ENCODE measurements at places on chromosomes 3 and 15. TPM values are rescaled to one million over a fixed set of nuclear protein-coding genes. Genes with fewer than 3 reads are reported as not detected.

- no peaks in the 10 kb centered on the region for H3K4me1 ChIP-seq
- no peak for DNase-seq
- no peak overlapping the region for H3K4me3 ChIP-seq
Measured at GRCh38 chr3:52308308-52308707, 7.8 kb upstream of the DNAH1 start.

DNA sequence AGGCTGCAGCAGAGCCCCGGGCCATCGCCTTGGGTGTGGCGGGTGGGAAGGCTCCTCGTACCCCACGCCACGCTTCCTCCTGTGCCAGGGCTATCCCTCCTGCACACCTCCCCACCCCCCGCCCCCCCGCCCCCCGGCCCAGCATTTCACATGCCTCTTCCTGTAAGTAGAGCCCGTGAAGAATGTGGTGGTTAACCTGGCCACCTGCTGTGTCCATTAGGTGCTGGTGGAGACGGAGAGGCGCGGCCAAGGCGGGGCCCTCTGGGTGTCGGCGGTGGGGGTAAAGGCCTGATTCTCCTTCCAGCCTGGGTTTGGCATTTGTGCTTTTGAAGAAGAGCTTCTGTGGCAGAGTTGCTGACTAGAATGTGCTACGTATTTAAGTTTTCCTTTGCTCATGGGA lies 127.8 kb downstream of the CHDH start:
- H3K27ac ChIP-seq, result no peak overlapping the region
- H3K36me3 ChIP-seq, result no peaks in the 10 kb centered on the region
- H3K27me3 ChIP-seq, result peaks cover 17% of the 10 kb centered on the region
- no peak overlapping the region for H3K4me3 ChIP-seq
- H3K4me1 ChIP-seq, result no peaks in the 10 kb centered on the region

- no peaks in the 10 kb centered on the region for H3K36me3 ChIP-seq
- H3K4me3 ChIP-seq, result no peak overlapping the region
- DNase-seq, result no peak
- H3K4me1 ChIP-seq, result peaks cover 3% of the 10 kb centered on the region
- no peak overlapping the region for H3K27ac ChIP-seq
Measured at GRCh38 chr3:40337136-40338108, 27.9 kb downstream of the EIF1B start.

DNA sequence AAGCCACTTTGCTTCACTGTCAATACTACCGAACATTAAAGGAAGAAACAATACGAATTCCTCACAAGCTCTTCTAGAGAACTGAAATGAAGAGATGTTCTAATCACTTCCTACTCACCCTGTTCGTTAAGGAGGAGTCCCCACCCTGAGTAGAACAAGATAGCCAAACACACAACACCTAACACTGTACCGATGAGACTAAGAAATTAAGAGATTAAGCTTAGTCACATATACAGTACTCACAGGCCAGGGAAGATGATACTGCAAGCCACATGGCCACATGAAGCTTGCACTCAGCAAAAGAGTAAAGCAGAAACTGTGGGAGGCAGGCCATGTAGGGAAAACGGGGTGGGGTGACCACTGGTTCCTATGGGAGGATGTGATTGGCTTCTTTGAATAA lies 48.0 kb downstream of the CGGBP1 start:
- H3K4me3 ChIP-seq, result no peak overlapping the region
- H3K27ac ChIP-seq, result no peak overlapping the region
- H3K27me3 ChIP-seq, result no peaks in the 10 kb centered on the region

DNA sequence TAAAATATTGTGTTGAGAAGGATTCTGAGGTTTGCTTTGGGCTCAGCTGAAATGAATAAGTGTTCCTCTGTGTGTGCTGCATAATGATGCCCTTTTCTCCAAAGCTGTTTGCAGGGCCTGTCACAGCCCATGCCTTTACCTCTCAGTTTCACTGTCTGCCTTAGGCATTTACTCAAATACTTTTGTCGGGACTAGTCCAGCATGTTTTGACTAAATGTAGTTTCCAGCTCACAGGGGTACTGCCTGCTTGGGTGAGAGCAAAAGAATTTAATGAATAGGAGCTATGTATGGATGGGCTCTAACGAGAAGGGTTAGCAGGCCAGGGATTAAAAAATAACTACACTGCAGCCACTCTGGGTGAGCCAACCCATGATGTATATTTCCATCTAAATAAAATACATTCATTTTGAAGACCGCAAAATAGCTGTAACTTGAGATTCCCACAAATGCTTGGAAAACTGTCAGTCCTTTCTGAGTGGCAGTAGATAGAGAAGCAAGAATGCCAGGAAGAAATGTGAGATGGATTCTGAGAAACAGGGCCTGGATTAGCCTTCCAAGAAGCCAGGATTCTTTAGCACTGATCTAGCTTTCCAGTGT lies 549.2 kb upstream of the TBL1XR1 start:
- H3K27me3 ChIP-seq, result no peaks in the 10 kb centered on the region
- H3K4me3 ChIP-seq, result no peak overlapping the region
- H3K27ac ChIP-seq, result no peak overlapping the region
- DNase-seq, result no peak

GRCh38 chr15:60396100-60396499 lies 1.7 kb downstream of the ANXA2 start:
- H3K36me3 ChIP-seq, result peaks cover 32% of the 10 kb centered on the region
- peaks cover 30% of the 10 kb centered on the region for H3K4me1 ChIP-seq
- H3K27ac ChIP-seq, result no peak overlapping the region
- peak overlapping the region; percentile 98 for H3K4me3 ChIP-seq
- DNase-seq, result no peak
- H3K27me3 ChIP-seq, result no peaks in the 10 kb centered on the region

DNA sequence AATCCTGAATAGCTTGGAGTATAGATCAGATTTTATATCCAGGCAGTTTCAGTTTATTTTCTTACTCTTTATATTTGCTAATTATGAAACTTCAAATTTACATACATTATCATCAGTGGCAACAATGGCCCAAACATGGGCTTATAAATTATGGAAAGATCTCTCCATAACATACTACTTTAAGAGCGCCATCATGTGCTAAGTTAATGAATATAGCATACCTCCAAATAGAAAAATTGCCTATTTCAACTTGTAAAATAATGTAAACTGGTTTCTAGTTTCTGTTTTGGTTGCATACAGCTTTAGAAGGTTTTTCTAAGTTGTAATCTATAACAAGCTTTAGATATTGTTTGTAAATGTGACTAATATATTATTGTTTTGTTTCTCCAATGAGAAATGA lies 531.3 kb upstream of the UBE2E2 start:
- no peak overlapping the region for H3K4me3 ChIP-seq
- H3K27ac ChIP-seq, result no peak overlapping the region
- H3K27me3 ChIP-seq, result no peaks in the 10 kb centered on the region
- DNase-seq, result no peak

GRCh38 chr15:31333119-31333518 lies 6.5 kb downstream of the KLF13 start:
- no peak overlapping the region for H3K4me3 ChIP-seq
- no peaks in the 10 kb centered on the region for H3K36me3 ChIP-seq
- H3K4me1 ChIP-seq, result no peaks in the 10 kb centered on the region
- DNase-seq, result no peak

DNA sequence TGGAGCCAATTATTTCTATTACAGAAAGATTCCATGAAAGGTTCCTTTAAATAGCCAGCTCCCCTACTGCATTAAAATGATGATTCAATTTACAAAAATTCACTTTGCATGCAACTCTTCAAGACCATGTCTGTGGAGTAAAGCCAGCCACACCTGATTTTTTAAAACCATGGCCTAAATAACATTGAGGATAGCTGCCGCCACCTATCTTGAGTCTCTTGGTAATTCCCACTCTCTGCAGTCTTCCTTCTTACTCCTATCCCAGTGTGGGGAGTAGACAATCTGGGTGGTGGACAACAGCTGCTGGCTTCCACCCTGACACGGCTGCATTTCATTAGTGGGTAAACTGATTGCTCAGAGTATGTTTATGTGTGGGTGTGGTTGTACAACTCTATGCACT lies 10.7 kb downstream of the LRTM1 start:
- DNase-seq, result no peak
- H3K4me3 ChIP-seq, result no peak overlapping the region
- H3K27me3 ChIP-seq, result no peaks in the 10 kb centered on the region
- H3K27ac ChIP-seq, result no peak overlapping the region
- peaks cover 9% of the 10 kb centered on the region for H3K4me1 ChIP-seq

- H3K27me3 ChIP-seq, result no peaks in the 10 kb centered on the region
- no peaks in the 10 kb centered on the region for H3K4me1 ChIP-seq
- no peak overlapping the region for H3K27ac ChIP-seq
- no peak for DNase-seq
Measured at GRCh38 chr15:71932689-71933088, 122.3 kb downstream of the NR2E3 start.

DNA sequence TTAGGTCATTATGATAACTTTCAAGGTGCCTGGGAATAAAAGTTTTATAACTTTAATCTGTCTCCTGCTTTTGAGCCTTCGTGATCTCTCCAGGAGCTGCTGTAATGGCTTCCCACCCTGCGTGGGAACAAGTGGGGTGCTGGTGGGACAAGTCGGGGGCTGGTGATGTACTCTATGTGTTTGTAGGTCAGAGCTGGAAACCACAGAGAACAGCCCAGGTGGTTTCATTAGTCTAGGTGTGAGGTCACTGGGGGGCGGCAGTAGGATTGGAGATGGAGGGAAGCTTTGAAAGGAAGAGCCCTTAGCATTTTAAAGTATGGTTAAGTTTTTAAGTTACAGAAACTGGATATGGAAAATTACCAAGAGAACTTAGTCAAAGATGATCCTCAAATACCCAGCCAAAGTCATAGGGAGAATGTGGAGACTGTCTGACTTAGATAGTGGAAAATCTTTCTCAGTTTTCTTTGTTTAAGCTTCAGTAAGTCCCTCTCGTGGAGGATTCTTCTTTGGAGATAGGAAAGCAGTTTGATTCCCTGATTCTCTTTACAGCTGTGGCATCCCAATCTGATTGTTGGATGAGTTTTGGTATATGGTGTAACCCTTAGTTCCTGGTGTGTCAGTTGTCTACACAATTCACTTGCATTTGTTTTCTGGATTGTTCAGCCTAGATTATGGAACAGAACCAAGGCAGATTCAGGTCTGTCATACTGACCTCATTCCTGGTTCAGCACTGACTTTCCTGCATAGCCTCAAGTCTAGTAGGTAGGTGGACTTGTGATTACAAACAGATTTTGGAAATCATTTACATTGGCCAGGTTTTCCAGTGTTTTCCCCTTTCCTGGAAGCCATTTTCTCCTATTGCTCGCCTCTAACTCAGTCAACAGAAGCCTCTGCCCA lies 115.6 kb downstream of the FNDC3B start:
- no peaks in the 10 kb centered on the region for H3K27me3 ChIP-seq
- peaks cover 39% of the 10 kb centered on the region for H3K36me3 ChIP-seq
- peaks cover 23% of the 10 kb centered on the region for H3K4me1 ChIP-seq
- no peak overlapping the region for H3K27ac ChIP-seq

DNA sequence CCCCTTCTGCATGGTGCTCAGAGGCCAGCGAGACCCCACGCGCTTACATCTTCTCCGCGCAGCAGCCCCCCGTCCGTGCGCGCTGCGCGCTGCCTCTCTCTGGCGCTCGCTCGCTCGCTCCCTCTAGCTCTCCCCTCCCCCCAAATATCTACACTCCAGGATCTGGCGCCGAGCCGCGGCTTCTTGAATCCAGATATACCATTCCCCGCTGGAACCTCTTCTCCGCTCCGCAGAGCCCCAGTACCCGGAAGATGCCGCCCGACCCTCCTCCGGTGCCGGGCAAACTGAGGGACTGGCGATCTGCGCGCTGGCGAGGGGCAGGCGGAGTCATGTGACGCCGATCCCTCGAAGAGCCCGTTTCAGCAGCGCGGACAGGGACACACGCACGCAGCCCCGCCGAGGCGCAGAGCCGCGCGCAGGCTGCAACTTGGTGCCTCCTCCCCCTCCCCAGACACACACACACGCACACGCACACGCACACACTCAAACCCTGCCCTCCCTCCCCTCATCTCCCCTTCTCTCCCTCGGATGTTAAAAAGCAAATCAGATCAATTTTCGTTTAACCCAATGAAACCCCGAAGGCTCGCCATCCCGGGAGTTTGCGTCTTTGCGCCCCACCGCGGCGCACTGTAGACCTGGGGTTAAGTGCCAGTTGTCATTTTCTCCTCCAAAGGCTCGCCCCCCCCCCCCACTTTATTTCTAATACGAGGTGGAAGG lies at the start of gene RASGRF1:
RASGRF1 (minus strand) TSS at position 294 of the 717 bp plus-strand sequence; CDS start at position 12, 282 bp downstream.
- H3K4me3 ChIP-seq, result peak within 1 kb of the TSS; percentile 75
- peaks cover 100% of the 10 kb centered on the region for H3K27me3 ChIP-seq
- no peaks in the 10 kb centered on the region for H3K4me1 ChIP-seq
- no peak within 1 kb of the TSS for H3K27ac ChIP-seq
- DNase-seq, result peak; percentile 83

- no peak overlapping the region for H3K4me3 ChIP-seq
- no peak for DNase-seq
- no peaks in the 10 kb centered on the region for H3K27me3 ChIP-seq
- no peaks in the 10 kb centered on the region for H3K36me3 ChIP-seq
- no peak overlapping the region for H3K27ac ChIP-seq
Measured at GRCh38 chr3:156207802-156208685, 87.7 kb downstream of the KCNAB1 start.

- H3K27ac ChIP-seq, result no peak overlapping the region
- no peaks in the 10 kb centered on the region for H3K4me1 ChIP-seq
- no peaks in the 10 kb centered on the region for H3K36me3 ChIP-seq
- H3K4me3 ChIP-seq, result no peak overlapping the region
- no peak for DNase-seq
Measured at GRCh38 chr15:37223089-37223488, 122.7 kb upstream of the MEIS2 start.

GRCh38 chr3:128851601-128852000 lies 27.8 kb upstream of the ACAD9 start:
- H3K36me3 ChIP-seq, result peaks cover 29% of the 10 kb centered on the region
- H3K4me3 ChIP-seq, result no peak overlapping the region
- H3K27me3 ChIP-seq, result no peaks in the 10 kb centered on the region

- DNase-seq, result no peak
- H3K27ac ChIP-seq, result no peak overlapping the region
- no peaks in the 10 kb centered on the region for H3K27me3 ChIP-seq
- no peak overlapping the region for H3K4me3 ChIP-seq
- no peaks in the 10 kb centered on the region for H3K36me3 ChIP-seq
Measured at GRCh38 chr3:14280326-14280725, 101.7 kb downstream of the LSM3 start.

GRCh38 chr3:191424881-191425280 lies 36.1 kb upstream of the PYDC2 start:
- no peak overlapping the region for H3K4me3 ChIP-seq
- no peaks in the 10 kb centered on the region for H3K27me3 ChIP-seq
- H3K36me3 ChIP-seq, result no peaks in the 10 kb centered on the region
- peaks cover 4% of the 10 kb centered on the region for H3K4me1 ChIP-seq

GRCh38 chr3:110528305-110529121 lies 543.1 kb upstream of the NECTIN3 start:
- no peak overlapping the region for H3K4me3 ChIP-seq
- H3K27me3 ChIP-seq, result no peaks in the 10 kb centered on the region
- peaks cover 2% of the 10 kb centered on the region for H3K4me1 ChIP-seq
- H3K27ac ChIP-seq, result no peak overlapping the region
- no peak for DNase-seq

- H3K4me3 ChIP-seq, result no peak overlapping the region
- peaks cover 7% of the 10 kb centered on the region for H3K4me1 ChIP-seq
- no peaks in the 10 kb centered on the region for H3K36me3 ChIP-seq
- no peak overlapping the region for H3K27ac ChIP-seq
- no peaks in the 10 kb centered on the region for H3K27me3 ChIP-seq
Measured at GRCh38 chr15:36235173-36235572, 344.3 kb upstream of the CDIN1 start.

GRCh38 chr3:185680231-185680630 lies 94.1 kb downstream of the SENP2 start:
- peaks cover 80% of the 10 kb centered on the region for H3K36me3 ChIP-seq
- H3K4me3 ChIP-seq, result no peak overlapping the region
- H3K27me3 ChIP-seq, result no peaks in the 10 kb centered on the region
- DNase-seq, result no peak

The EPHA6 gene
- 12.8 TPM for total RNA-seq

The LRRC3B gene
- total RNA-seq, result 0.31 TPM

The RARB gene
- total RNA-seq, result 17.4 TPM

The PROK2 gene
- total RNA-seq, result 0.29 TPM

Measured in endodermal cell (in vitro differentiated cells).